ENCODE measurements at places on chromosomes 3 and 15. TPM values are rescaled to one million over a fixed set of nuclear protein-coding genes. Genes with fewer than 3 reads are reported as not detected.

INKA1 gene
- 4.8 TPM for total RNA-seq

GRIP2 gene
- total RNA-seq, result not detected

ITPKA gene
- 13.5 TPM for total RNA-seq

DNA sequence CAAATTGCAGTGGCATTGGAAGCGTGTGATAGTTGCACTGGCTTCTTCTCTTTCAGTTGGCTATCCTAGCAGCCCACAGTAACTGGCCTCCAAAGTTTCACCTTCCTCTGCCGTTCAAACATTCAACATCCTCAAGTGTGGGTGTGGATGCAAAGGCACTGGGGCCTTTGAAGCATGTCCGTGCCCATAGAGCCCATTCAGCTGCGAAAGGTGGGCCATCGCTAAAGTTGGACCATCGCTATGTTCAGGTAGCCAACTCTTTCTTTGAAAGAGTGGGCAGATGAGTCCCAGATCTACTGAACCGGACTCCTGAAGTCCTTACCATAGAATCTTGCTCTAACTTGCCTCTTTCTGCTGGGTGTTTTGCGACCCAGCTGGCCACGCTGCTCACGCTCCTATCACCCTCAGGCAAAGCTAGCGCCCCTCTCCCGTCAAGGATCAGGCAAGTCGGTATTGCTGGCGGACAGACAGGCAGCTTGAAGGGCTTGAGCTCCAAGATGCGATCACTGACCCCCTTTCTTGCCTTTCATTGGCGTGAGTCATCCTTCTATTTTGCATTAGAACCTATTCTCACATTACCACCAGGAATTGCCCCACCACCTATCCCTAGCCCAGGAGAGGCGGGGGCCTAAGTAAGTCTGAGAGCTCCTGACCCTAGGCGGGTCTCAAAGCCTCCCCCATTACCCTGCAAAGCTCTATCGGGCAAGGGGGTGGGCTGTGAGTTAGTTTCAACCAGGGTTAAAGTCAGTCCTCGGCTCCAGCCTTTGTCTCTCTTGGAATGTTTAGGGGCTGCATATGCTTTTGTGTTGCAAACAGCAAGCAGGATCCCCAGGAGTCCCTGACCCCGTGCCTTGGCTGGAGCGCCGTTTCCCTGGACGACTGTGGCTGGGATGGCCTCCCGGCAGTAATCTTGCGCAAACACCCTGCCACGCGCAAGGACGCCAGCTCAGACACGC is 28.7 kb downstream of the ZIC4 start:
- DNase-seq, result no peak

DIPK2A gene
- total RNA-seq, result 7.5 TPM

SAXO2 gene
- total RNA-seq, result 3.9 TPM

- peak; percentile 71 for DNase-seq
These were observed 75.9 kb downstream of the BOC start for GRCh38 chr3:113287111-113287802.

DNA sequence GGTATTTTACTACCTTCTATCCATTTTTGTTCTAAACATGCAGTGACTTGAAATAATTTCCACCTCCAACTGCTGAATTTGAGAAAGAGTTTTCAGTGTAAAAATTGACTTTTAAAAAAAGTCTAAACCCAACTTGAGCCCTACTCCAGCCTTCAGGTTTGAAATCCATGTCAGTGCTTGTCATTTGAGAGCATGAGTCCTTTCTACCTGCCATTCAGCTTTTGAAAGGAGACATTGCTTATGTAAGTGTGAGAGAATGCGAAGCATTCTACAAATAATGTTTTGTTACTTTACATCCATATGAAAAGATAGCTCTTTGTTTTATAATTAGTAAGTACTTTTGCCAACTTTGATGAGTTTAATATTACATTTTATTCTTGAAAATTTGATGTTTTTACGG is 329.2 kb downstream of the PTPRG start:
- no peak for DNase-seq

- no peak for DNase-seq
These were observed 187.8 kb upstream of the TTC14 start for GRCh38 chr3:180414157-180414556.

DNA sequence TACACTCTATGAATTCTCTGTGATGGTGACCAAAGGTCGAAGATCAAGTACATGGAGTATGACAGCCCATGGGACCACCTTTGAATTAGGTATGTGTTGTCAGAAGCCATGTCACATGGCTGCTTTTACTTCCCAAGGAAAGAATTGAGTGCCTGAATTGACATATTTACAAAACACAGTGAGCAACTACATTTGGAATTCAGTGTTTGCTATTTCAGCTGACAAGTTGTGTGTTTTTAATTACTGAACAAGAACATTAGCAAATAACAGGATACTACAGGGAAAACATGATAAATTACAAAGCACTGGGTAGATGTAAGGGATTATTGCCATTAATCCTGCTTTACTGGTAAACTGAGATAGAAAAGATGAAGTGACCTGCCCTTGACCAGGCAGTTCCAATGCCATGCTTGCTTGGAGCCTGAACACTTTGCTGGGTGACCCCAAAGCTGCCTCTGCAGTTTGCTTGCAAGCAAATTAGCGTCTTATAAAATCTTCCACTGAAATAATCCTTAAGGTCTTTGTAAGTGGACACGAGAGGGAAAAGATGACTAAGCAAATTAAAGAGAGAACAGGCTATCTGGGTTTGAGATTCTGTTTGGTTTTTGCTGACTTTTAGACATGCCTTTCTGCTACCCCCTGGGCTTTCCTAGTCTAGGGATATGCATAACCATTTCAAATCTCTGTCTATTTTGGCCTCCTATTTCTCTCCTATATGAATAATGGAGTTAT is 98.2 kb downstream of the HCN4 start:
- DNase-seq, result no peak

GRCh38 chr15:78018445-78018844 is 59.1 kb downstream of the TBC1D2B start:
- DNase-seq, result no peak

DNA sequence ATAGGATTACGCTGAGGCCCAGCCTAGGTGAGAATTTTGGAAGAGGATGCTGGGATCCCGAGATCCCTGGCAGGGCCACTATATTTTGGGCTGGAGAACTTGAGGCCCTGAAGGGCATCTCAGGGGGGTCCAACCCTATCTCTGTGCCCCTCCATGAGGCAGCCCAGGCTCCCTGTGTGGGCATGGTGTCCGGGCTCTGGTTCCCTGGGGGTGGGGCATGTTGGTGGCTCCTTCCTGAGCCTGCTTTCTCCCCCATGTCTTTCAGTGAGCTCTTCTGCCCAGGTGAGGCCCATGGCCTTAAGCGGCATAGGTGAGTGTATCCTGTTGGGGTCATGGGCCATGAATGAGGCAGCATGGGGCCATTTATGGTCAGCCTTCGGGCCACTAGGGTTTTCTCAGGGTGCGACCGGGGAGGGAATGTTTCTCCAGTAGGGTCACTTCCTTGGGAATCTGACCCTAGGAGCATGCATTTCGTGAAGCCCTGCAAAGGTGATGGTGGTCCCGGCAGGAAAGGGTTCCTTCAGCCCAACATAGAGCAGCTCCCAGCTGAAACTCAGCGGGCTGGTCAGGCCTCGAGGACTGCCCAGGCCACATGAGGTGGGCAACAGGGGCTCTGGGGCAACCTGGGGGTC is 191.3 kb downstream of the UBE3A start:
- DNase-seq, result no peak

DNA sequence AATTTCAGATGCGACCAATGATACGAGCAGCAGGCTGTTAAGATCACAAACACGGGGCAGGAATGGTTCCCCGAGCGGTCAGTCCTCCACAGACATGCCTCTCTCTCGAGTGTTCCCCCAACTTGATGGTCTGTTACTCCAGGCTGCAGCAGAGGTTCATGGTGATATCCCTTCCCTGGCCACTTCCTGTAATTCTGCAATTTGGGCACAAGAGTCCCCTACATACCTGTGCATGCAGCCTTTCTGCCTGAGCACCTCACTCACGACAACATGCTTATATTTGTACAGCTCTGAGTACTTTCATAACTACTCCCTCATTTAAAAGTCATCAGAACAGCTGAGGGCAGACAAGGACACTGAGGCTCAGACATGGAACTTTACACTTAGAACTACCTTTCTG is 408.1 kb upstream of the NR2F2 start:
- peak; percentile 6 for DNase-seq

DNA sequence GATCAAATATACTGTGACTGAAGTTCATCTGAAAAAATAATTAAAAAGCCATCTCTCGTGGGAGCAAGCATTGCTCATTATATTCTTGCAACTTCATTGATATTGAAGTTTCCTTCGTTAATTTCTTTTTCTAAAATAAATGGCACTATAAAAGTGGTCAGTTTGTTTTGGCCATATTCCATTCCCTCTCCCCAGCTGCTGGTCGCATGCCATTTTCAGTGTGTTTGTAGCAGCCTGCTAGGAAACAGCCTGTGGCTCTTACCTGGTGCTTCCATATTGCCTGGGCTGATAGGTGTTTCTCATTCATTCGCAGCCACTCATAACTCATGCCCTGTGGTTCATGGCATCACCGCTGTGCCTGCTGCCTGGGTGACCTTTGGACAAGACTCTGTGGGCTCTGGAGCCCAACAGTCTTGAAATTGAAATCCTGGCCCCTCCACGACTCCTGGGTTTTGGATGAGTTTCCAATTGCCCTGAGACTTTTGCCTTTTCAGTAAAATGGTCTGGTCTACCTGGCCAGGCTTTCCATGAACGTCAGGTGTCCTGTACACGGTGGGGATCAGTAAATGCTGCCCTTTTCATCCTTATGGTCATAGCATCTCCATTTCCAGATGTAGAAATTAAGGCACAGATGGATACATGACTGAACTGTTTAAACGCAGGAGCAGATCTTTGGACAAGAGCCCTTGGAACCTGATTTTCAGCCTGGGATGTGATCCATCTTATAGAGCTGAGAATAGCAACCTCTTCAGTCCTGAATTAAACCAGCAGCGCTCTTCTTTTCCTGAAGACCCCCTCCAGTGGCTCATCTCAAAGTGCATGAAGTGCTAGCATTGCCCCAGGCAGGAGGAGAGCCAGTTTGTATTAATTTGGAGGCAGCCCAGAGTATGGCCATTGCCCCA is 69.4 kb downstream of the SLCO3A1 start:
- DNase-seq, result no peak

- no peak for DNase-seq
These were observed 137.5 kb downstream of the MAGI1 start for GRCh38 chr3:65901226-65901625.

CXCR6 gene
- total RNA-seq, result not detected

DNA sequence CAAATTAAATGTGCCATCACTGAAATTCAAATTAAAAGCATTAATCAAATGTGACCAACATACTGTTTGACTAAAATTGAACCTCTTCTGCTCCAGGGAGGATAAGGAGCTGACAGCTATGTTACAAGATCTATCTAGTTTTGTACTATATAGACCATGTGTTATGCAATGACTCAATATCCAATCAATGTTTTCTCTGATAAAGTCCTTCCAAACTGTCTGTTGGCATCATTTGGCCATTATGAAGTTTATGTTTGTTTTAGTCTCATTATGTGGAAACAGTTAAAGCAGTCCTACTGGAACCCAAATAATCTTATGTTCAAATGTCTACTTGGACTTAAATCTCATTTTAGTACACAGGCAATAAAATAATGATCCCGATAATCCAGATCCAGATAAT is 267.0 kb upstream of the THBS1 start:
- no peak for DNase-seq

GRCh38 chr3:108124337-108125152 is 33.7 kb upstream of the CD47 start:
- no peak for DNase-seq

DNA sequence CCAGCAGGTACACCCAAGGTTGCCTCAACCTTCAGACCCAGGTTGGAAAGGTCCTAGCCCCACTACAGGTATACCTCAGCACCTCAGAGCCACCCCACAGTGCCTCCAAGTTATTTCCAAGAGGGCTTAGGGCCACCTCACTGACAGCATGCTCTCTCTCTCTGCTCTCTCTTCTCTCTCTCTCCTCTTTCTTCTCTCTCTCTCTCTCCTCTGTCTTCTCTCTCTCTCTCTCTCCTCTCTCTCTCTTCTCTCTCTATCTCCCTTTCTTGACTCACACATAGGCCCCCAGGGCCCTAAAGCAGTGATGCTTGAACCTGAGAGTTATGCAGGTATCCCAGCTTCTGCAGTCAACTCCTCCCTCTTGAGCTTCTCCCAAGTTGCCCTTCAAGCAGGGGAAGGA is 4.2 kb downstream of the CAV3 start:
- DNase-seq, result no peak

GRCh38 chr3:172449466-172450149 is 1.4 kb upstream of the GHSR start:
- no peak for DNase-seq

CSPG5 gene
- 0.71 TPM for total RNA-seq

DNA sequence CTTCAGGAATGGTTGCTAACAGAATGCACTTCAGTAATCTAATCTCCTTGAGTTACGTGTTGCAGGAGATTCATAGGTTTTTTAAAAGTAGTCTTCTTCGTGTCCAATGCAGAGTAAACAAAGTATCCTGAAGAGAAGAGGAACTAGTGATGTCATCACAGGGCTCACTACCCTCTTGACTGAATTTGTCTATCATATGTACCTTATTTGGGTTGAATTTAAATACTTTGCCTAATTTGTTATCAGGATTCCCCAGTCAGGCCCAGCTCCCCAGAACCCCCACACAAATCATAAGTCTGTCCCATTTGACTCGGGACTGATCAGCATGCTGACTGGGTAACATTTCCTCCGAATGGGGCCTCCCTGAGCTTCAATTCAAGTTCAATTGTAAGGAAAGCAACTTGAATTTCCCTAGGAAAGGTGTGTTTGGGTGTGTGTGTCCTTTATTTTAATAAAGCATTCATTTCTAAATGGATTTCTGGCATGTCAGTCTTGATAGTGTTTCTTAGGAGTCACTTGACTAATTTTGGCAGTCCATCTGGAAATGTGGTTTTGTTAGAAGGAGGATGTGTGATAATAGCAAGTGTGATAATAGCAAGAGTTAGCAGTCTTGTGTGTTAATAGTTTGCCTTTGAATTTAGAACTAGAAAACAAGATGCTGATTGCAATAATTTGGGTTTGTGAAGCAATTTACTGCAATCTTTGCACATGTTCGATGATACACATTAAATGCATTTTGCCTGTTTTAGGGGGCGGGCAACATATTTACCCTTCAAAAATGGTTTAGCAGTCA is 21.9 kb downstream of the OXNAD1 start:
- DNase-seq, result no peak

TEX55 gene
- total RNA-seq, result not detected

ABHD5 gene
- 32.6 TPM for total RNA-seq

- DNase-seq, result no peak
These were observed 1369.0 kb downstream of the ZPLD1 start for GRCh38 chr3:103803787-103804186.

- peak; percentile 49 for DNase-seq
These were observed 100.8 kb downstream of the TPRG1 start for GRCh38 chr3:189272500-189273119.

DNA sequence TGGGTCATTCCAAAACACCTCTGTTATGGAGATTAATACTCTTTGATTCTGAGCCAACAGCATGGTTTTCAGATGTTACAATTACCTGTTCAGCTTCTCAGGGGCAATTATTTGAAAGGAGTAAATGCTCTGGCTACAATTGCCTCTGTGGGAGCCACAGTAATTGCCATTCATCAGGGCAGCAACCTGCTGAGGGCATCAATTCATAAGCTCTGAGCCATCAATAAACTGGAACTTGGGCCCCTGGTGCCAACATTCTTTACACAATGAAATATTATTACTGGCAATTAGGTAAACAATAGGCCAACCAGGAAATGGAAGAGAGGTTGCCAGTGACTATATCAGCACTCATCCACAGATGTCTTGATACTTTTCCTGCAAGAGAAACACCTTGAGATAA is 660.8 kb downstream of the MECOM start:
- no peak for DNase-seq

GRCh38 chr3:49110780-49111179 is 6.2 kb upstream of the QARS1 start:
- no peak for DNase-seq

EBLN2 gene
- total RNA-seq, result 5.5 TPM

AMIGO3 gene
- total RNA-seq, result 0.79 TPM
